ENCODE measurements at places on chromosomes 5 and 9. TPM values are rescaled to one million over a fixed set of nuclear protein-coding genes. Genes with fewer than 3 reads are reported as not detected.

Gene ASS1
- 88.6 TPM for polyA plus RNA-seq

Gene IL3
- polyA plus RNA-seq = not detected

Gene ZNF883
- polyA plus RNA-seq = 1.2 TPM

Gene KLHL3
- polyA plus RNA-seq = 8.3 TPM

Gene PTTG1
- polyA plus RNA-seq = 9.0 TPM

DNA sequence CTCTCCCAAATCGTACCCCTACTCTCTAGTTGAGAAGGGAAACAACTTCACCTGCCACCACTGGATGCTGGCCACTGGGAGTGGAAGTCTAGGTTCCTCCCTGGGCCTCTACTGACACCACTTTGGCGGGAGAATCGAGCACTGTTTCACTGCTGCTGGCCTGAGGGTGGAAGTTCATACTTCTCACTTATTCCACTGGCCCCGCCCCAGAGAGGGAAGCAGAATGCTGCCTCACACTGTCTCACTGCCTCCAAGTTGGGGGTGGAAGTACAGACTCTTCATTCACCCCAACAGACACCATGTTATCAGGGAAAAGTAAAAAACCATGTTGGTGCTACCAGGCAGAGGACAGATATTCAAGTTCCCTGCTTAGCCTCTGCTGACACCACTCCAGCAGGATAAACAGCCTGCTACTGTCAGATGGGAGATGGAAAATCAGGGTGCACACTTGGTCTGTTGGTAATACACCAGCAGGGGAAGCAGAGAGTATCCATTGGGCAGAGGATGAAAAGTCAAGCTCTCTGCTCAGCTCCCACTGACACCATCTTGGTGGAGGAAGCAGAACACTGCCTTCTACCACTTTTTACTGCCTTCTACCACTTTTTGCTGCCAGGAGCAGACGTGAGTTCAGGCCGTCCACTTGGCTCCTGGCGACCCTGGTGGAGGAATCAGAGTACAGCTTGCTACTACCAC, 159.4 kb downstream of the SIL1 start:
- DNase-seq = no peak

DNA sequence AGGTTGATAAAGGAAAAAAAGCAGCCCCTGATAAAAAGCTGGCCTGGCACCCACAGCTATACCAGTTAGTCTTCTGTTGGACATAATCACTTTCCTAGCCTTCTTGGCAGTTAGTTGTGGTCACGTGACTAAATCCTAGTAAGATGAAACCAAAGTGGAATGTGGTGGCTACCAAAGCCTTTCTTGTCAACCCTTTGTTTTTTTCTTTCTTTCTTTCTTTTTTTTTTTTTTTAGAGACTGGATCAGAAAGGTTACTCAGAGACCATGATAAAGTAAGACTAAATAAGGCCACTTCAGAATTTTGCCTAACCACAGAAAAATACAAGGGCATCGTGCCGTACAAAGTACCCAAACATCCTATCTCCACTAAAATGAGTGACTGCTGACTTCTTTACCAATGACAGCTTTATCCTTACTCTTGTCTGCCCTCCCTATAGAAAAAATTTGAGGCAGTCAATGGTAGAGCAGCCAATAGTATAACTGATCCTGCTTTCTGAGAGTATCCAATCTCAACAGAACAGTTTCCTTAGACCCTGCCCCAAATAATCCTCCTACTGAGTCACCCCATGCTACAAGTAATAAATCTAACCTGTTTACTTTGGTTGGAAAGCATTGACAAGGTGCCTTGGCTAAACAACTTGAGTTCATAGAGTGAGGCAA, 14.2 kb upstream of the KIF27 start:
- DNase-seq = no peak

DNA sequence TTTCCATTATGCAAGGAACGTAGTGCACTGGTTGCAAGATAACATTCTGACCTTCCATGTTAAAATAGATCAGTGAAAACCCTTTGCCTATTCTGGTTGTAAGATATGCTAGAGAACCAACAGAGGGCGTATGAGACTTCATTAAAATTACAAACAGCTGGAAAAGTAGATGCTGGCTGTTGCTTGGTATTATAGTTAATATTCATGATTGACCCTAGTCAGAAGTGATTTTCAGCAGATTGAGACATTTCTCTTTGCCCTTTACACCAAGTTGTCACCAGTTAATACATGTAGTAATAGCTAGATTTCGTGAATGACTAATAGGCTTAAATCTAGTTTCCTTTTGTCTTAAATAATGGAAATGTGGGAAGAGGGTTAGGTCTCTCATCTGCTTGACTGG, 13.8 kb upstream of the FGF18 start:
- no peak for DNase-seq

- DNase-seq = no peak
Measured at GRCh38 chr5:53249529-53250200, 140.1 kb upstream of the MOCS2 start.

DNA sequence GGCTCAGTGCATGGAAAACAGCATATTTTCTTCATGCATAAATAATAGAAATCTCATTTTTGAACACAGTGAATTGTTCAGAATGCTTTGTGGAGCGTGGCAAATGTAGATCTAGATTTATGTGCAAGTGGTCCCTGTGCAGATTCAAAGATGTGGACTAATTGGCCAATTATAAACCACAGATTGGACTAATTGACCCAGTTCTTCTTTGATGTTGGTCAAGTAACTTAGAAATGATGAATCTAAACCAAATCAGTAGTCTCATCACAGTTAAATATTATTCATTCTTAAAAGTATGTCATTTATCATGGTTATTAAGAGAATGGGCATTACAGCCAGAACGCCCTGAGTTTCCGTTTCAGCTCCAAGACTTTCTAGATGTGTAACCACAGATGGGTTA, 11.7 kb upstream of the PDE4D start:
- DNase-seq = no peak

DNA sequence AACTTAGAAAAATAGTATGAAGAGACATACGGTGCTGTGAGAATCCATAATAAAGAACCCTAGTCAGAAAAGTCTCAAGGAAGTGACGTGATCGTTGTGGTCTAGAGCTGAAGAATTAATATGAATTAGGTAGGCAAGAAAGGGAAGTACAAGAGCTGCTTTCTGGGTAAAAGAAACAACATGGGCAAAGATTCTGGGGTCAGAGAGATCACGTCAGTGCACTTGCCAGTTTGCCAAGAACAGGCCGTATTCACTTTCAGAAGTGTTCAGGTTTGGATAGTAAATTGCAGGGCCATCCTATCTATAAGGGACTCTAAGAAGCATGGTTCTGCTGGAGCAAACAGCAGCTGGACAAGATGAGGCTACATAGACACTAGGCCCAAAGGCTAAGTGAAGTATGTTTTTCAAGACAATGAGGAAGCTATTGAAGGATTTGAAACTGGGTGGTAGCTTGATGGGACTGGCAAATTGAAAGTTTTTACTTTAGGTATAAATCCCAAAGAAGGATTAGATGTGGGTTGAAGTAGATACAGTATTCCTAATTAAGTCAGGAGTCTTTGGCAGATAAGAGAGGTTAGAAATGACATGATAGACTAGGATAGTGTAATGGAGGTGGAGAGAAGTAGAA, 4.8 kb upstream of the CHD1 start:
- no peak for DNase-seq

DNA sequence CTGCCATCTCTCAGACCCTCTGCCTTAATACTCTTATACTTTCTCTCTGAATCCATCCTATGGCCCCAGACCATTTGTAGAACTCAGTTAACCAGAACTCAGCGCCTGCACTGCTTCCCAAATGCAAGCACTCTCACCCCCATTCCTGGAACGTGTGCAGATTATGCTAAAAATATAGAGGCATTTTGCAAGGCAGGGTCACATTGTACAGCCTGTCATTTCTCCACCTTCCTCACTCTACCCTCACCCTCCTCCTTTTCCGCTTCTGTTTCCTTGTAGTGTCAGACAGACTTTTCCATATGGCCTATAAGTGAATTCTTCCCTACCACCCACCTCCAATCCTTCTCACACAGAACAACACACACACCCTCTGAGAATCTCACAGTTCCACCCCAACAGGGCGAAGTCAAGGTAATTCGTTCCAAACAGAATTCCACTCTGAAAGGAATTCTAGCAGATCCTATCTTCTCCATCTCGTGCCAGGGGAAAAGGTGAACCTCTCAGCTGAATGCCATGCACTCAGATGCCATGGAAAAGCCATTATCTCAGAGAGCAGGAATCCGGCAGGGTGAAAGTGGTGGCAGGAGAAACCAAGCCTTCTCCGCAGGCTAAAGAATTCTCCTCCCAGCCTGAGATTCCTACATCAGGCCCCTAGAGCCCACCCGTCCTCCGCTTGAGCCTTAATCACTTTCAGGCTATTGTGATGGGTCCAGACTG, 25.3 kb downstream of the GGTA1 start:
- no peak for DNase-seq

- DNase-seq = no peak
Measured at GRCh38 chr9:88053856-88054501, 79.6 kb upstream of the CDK20 start.

DNA sequence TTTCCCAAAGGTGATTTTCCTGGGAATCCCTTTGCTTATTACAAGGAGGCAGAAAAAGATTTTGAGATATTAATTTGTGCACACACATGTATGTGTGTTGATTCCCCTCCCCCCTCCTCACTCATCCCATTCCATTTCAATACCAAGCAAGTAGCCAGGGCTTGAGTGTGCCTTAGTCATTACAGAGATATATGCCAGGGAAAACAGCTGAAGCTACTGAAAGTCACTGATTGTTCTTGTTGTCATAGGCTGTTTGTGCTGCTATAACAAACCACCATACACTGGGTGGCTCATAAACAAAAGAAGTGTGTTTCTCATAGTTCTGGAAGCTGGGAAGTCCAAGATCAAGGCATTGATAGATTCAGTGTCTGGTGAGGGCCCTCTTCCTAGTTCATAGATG, 158.6 kb downstream of the BAAT start:
- DNase-seq = no peak

GRCh38 chr5:67085616-67086015, 111.0 kb downstream of the CD180 start:
- DNase-seq = no peak

DNA sequence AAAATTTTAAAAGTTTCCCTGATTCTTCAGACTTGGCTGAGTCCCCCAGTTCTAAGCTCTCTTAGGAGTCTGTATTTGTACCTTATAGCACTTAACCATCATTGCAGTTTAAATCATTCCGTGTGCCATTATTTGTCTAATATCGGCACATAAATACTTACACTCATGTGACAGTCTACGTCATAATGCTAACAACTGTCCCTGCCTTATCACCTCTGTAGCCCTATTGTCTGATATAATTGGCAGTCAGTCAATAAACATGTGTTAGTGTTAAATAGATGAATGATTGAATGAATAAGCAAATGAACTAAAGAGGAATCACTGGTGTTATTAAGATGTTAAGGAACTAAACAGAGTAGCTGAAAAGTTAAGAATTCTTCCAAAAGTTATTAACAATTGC, 287.8 kb downstream of the EBF1 start:
- no peak for DNase-seq

Data from heart left ventricle (tissue), 16 donors.